Inflammatory macrophage (primary cell): ENCODE measurements at places on chromosomes 3 and 15.

GRCh38 chr15:34941831-34942230 is 27.7 kb downstream of the AQR start:
- DNase-seq, result no peak

DNA sequence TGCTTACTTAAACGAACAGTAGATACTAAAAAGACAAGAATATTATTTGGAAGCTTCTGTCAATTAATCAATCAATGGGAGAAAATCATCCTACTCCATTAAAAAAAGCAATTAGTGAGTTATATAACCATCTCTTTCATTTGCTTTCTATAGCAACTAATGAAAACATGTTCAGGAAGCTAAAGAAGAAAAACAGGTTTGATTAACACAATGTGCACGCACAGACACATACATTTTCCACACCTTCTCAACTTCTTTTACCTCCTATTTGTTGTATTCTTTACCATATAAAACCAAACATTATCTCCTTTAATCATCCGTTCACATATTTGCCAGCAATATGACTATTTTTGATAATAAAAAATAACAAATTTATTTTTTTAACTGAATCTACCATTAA is 111.3 kb downstream of the GBE1 start:
- no peak for DNase-seq

- no peak for DNase-seq
These were observed 20.3 kb downstream of the GMPS start for GRCh38 chr3:155890671-155891190.

DNA sequence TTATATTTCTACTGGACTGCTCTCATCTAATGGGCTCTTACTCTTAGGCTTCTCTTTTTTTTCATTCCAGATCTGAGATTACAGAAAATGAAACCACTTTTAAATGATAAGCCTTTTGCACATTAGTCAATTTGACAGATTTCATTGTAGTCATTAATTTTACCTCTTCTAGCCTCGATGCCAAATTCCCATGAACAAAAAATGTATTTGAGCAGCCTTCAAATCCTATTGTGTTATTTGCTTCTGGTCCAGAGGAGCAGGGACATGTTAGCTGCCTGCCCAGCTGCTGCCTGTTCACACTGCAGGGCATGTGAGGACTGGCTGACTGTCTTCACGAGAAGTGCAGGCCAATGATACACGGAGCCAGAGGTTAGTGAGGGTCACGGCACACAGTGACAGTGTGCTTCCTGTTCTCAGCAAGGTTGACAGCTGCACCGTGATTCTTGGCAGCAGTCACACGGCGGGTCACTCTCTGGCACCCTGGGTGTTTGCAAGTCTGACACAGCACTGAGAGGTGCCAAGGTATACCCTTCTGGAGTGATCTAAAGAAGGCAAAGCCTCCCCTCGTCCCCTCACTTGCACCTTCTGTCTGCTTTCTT is 40.8 kb downstream of the KAT2B start:
- peak; percentile 14 for DNase-seq

- no peak for DNase-seq
These were observed 105.9 kb downstream of the DNAJB8 start for GRCh38 chr3:128360705-128361271.

- DNase-seq, result peak; percentile 3
These were observed 454.0 kb upstream of the ROBO2 start for GRCh38 chr3:76585794-76586392.

DNA sequence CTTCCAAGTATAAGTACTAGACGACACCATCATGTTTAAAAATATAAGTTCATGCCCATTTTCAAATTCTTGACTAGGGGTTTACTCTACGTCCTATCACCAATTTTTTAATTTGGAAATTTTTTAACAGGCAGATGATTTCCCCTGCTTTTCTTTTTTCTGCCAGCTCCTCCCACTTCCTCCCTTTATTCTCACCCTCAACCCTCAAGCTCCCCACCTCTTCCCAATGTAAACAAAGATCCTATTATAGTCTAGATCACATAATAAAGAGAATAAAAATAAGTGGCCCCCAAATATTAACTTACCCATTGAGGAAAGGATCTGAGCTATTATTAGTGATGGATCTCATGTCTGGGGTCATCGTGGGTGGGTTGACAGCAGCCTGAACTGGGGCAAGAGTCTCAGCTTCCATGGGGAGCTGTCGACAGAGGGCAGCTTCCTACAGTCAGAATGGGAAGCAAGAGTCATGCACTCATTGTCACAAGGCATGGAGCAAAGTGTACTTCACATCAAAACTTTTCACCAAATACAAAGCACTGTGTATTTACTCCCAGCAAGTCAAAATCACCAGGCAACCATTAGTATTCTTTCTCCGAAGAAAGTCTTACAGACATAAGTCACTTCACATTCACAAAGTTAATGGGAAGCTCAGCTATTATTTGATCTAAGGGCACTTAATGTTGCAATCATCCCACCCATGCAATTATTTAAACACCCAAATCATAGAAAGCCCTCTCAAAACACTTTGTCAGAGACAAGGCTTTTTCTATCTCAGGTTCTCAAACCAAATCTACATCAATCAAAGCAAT is 53.2 kb downstream of the TM4SF4 start:
- DNase-seq, result peak; percentile 90

DNA sequence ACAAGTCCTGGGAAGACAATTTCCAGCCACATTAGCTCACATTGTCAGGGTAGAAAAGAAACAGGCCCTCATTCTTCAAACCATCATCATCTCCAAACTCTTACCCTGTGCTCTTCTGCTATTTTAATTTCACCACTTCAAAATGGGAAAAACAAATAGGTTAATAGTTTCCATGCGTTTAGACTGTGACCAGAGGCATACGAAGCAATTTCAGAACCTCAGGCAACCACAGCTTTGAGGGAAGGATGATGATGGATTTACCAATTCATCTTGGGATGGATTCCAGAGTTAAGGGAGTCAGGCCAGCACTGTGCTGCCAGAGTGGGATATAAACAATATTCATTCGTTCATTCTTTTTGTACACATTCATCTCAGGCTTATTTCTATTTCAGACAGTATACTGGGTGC is 307.8 kb upstream of the TPRG1 start:
- DNase-seq, result no peak

GRCh38 chr3:125322166-125322565 is 53.0 kb downstream of the ZNF148 start:
- DNase-seq, result no peak

DNA sequence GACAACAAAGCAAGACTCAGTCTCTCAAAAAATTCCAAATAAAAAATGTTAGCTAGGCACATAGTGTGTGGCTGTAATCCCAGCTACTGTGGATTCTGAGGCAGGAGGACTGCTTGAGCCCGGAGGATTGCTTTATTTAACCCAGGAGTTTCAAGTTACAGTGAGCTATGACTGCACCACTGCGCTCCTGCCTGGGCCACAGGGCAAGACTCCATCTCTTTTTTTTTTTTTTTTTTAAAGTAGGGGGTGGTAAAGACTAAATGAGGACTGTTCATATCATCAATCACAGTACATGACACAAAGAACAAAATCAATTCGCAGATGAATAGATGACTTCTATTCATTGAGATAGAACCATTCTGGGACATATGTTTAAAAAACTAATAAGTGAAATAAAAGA is 48.1 kb downstream of the ACAP2 start:
- DNase-seq, result no peak

DNA sequence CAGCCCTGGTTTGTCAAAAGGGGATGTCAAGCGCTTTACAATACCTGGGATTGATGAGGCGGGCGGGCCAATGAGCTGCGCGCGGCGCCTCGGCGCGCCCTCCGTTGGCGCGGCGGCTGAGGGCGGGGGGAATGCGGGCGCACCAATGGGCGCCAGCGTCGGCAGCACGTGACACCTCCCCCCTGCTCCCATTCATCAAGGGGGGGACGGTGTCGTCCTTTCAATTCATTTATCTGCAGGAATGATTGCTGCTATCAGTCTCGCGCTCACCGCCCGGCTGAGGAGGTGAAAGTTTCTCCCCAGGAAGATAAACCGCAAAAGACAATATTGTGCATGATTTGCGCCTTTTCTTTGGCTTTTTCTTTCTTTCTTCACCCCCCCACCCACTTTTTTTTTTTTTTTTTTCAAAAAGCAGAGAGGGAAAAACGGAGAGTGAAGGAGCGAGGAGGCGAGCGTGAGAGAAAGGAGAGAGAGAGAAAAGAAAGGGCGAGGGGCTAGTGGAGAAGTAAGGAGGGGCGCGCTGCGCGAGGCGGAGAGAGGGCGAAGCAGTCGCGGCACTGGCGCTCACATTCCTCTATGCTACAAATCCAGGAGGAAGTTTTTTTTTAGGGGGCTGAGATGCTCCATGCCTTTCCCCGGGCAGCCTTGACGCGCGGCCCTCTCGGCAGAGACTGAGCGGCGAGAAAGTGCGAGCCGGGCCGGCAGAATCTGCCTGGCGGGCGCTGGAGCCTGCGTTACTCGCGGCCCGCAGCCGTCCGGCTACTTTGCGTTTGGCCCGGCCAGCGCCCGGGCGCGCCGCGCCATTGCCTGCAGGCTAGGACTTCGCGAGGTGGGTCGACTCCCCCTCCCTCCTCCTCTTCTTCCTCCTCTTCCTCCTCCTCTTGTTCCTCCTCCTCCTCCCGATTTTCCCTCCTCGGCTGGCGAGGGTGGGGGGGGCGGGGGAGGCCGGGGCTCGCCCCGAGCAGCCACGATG is at the start of gene ZIC1:
Gene ZIC1, plus strand, starts transcription at position 223 of the 973 bp plus-strand sequence. Its CDS starts 748 bp downstream, at position 971.
- no peak for DNase-seq

GRCh38 chr3:112247900-112248299 is 46.1 kb downstream of the SLC9C1 start:
- DNase-seq, result no peak

DNA sequence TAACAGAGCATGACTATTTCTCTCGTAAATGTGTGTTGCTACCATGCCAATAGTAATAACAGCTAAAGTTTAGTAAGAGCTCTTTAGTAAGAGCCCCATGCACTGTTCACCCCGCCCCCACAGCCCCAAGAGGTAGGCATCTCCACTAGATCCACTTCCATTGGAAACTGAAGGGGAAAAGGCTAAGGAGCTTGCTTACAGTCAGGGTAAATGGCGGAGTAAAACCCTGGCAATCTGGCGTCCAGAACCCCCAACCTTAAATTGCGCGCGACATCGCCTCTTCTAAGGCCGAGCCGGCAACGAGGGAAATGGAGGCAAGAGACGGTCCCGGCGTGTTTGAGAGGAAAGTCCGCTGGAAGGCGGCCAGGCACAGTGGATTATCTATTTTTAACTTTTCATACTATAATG is 654 bp upstream of the C3orf38 start:
- DNase-seq, result peak; percentile 69

DNA sequence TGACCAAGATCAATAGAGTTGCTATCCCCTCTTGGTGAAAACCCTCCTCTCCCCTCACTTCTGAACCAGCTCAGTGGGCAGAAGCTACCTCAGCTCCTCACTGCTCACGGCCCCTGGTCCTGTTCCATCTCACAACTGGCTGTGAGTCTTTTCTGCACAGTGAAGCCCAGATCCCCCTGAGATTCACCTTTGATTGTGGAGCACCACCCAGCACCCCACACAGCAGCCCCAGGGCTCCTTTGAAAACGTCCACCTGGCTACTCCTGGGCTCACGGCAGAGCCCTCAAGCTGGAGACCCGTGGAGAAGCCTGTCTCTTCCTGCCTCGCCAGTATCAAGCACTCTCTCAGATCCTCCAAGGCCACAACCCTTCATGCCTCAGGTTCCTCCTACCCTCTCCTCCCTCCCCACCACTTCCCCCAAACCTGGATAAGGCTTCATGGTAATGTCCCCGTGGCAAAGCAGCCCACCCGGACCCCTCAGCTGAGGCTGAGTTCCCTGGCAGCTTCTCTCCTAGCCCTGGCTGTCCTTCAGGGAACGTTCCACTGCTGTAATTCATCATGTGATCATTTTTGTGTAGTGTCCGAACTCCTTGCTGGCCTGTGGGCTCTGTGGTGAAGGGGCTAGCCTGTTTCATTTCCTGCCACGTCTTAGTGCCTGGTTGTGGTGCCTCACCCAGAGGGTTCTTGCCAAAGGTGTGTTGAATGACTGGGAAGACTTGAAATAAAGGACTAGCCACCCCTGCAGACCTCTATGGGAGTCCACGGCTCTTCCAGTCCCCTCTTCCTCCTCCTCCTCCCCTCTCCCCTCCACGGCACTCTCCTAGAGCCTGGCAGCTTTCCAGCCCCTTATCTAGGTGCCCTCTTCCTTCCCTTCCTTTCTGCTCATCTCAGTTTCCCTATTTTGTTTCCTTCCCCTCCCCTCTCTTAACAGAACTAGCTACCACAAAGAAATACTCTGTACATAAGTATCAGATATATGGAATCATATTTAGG is 44.5 kb downstream of the KY start:
- no peak for DNase-seq

GRCh38 chr3:13598926-13599886 is 50.3 kb downstream of the FBLN2 start:
- no peak for DNase-seq

- peak; percentile 75 for DNase-seq
These were observed 177.8 kb downstream of the SERPINI1 start for GRCh38 chr3:167913219-167913835.

GRCh38 chr3:166351461-166351860 is 514.2 kb upstream of the BCHE start:
- DNase-seq, result no peak

- no peak for DNase-seq
These were observed 11.3 kb downstream of the DNAAF4 start for GRCh38 chr15:55496716-55497115.

DNA sequence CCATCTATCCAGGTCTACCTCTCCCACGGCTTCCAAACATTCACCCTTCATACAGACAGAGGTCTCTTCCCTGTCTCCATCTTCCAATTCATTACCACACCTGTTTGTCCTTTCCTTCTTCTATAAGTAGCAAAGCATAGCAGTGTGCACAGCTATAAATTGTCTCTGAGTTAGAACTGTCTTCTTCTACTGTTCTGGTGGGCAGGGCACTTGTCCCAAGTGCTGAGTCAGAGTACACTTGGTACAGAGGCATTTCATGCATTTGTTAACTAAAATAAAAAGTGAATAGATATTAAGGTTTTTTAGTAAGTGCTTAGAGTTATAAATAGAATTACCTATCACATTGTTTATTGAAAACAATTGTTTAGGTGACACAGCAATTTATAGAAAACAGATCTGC is 150.1 kb upstream of the CCDC54 start:
- DNase-seq, result no peak

DNA sequence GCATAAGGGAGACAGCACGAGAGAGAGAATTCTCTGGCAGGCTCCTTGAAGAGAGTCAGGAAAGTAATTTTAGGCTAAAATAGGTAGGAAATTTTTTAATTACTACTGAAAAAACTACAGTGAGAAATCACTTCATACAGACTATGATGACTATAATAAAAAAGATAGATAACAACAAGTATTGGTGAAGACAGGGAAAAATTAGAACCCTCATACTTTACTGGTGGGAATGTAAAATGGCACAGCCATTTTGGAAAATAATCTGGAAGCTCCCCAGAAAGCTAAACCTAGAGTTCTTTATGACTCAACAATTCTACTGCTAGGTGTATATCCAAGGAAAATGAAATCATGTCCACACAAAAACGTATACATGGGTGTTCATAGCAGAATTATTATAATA is 2.1 kb upstream of the HDC start:
- DNase-seq, result no peak
